Cerebellar nuclear complex (tissue), 1 donor: ENCODE measurements at places on chromosomes 7 and 10.

GRCh38 chr10:51327432-51327831 lies 253.1 kb downstream of the PRKG1 start:
- DNase-seq: no peak

DNA sequence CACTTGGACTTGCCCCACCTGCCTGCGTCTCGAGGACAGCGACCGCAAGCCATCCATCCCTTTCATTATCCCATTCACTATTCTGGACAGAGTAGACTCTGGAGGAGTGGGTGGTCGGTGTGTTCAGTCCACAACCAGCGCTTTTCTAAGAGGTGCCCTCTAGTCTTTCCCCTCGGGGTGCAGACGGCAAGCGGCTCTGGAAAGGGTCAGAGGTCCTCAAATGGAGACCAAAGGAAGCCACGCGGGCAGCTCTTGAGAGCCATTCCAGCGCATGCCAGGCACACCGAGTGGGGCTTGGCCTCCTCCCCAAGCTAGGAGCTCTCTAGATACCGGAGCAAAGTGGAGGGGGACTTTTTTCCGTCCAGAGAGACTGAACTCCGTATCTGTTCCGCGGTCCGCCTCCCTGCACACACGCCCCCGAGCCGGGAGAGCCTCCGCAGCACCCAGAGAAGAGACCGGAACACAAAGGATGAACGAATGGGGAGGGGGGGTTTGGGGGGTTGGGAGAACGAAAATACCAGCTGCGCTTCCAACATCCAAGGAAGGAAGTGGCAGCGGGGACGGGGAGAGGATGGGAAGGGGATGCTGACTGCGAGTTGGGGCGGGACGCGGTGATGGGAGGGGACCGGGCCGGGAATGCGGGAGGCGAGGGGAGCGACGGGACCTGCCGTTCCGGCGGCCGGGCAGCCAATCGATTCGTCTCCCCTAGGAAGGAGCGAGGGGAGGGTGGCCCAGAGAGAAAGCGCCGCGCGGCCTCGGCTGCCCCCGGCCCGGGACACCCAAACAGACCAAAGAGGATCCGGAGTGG lies 515 bp downstream of the GSDME start:
- no peak for DNase-seq

DNA sequence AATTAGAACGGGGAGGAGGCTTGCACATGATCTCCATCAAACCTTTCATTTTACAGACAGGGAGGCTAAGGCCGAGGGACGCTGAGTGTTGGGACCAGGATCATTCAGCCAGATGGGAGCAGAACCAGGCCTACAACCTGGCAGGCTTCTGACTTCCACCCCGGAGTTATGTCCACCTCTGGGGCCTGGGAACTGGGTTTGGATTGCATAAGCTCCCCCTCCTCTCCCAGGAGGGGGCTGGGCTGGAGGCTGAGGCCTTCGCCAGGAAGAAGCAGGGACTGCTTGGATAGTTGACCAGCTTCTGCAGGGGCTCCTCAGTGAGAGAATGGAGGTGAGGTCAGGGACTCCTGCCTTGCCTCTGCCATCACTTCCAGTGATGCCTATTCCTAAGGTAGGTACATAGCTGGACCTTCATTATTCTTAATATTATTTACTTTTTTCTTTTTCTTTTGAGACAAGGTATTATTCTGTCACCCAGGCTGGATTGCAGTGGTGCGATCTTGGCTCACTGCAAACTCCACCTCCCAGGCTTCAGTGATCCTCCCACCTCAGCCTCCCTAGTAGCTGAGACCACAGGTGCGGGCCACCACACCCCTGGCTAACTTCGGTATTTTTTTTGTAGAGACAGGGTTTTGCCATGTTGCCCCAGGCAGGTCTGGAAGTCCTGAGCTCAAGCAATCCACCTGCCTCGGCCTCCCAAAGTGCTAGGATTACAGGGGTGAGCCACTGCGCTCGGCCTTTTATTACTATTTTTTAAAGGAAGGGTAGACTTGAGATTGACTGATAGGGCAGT lies 1.3 kb downstream of the SNX10 start:
- DNase-seq: no peak

- no peak for DNase-seq
Observed at GRCh38 chr7:105827151-105827875, 49.1 kb downstream of the ATXN7L1 start.

- DNase-seq: no peak
Observed at GRCh38 chr7:28669330-28669729, 257.0 kb downstream of the CREB5 start.

- no peak for DNase-seq
Observed at GRCh38 chr10:35563261-35563891, 41.8 kb upstream of the GJD4 start.

GRCh38 chr10:43735907-43736306 lies 87.2 kb upstream of the ZNF32 start:
- no peak for DNase-seq

DNA sequence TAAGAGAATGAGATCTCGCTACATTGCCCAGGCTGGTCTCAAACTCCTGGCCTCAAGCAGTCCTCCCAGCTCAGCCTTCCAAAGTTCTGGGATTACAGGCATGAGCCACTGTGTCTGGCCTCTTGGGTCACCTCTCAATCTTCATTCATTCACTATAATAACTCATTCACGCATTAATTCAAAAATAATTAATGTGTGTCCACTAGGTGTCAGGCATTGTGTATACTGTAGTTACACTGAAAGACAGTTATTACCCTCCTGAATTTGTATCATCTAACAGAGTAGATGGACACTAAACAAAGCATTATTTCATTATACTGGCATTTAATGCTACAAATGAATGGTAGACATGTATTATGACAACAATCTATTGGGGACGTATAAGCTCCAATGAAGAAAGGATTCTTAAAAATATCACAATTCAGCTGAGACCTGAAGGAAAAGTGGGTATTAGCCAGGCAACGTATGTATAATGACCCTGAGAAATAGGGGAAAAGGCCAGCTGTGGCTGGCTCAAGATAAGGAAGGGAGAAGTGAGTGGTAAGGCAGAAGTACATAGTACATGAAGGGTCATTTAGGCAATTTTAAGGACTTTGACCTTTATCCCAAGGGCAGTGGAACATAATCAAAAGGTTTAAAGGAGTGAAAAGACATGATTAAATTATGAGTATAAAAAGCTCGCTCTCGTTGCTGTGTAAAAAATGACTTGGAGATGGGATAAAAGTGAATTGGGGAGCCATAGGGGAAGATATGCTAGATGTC lies 150.7 kb downstream of the BTAF1 start:
- DNase-seq: no peak

DNA sequence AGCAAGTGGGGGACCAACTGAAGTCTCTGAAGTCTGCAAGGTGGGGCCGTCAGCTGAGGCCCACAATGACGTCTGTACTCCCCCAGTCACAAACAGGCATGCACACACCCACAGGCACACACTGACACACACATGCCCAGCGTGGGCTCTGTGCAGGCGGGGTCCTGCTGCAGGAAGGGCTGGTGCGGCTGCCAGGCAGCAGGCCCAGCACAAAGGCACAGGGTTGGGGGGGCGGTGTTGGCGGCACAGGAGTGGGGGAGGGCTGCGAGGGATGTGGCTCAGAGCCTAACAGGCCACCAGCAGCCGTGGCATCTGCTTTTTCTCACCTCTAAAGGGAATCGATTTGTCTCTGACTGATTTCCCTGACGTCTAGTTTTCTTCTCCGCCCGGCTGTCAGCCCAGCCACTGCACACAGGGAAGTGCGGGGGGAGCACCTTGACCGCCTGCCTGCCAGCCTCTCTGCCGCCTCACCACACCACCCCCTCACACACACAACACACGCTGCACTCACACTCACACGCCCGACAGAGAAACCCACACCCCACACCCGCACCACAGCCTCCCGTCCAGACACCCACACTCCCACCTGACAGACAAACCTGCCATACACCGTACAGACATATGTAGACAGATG lies 43.5 kb upstream of the ZMIZ1 start:
- no peak for DNase-seq

DNA sequence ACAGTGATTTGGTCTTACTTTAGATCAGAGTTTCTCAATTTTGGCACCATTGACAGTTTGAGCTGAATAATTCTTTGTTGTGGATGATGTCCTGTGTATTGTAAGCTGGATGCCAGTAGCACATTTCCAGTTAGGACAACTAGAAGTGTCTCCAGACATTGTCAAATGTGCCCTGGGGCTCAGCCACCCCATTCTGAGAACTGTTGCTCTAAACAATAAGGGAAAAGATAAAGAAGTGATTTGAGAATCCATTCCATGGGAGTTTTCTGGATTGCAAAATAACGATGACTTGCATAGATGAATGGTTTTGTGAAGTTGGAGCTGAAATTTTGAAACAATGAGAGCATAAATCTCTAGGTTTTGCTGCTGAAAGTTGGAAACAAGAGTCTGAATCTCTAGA lies 44.6 kb downstream of the NUP205 start:
- no peak for DNase-seq

GRCh38 chr7:82414389-82414788 lies 29.2 kb downstream of the CACNA2D1 start:
- no peak for DNase-seq

- no peak for DNase-seq
Observed at GRCh38 chr10:133357285-133358161, at the start of gene FUOM. TSS of gene FUOM (minus strand) at chr10:133358019. CDS start at chr10:133358007, 12 bp downstream.

- no peak for DNase-seq
Observed at GRCh38 chr10:6226216-6226615, 23.5 kb downstream of the PFKFB3 start.

DNA sequence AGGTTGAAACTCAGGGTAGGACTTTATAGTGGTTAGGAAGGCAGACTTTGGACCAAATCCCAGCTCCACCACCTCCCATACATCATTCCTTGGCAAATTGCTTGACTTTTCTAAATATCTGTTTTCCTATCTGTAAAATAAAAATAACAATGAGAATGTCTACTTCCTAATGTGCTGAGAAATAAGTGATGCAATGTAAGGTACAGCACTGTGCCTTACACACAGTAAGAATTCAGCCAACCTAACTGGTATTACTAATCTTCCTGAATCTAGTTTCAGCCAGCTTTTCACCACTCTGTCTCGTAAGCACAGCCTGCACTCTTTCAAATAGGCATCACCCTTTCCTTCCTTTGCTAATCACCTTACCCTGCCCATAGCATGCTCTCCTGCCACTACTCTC lies 9.7 kb downstream of the PRLHR start:
- no peak for DNase-seq

DNA sequence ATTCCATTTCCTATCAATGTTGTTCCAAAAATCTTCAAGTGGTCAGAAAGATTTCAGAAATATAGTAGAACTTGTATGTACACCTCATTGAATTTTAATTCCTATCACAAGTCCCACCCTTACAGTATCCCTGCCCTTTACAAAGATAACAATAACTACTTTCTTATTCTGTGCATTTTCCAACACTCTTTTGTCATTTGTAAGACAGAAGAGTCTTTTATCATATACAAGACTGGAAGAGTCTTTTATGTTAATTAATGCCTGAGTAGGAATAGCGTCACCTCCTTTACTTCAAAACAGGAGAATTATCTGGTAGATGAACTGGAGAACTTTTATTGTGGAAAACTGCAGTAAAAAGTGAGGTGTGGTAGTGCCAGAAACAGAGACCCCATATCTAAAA lies 193.9 kb upstream of the SEMA3C start:
- no peak for DNase-seq

- DNase-seq: no peak
Observed at GRCh38 chr10:48792687-48793096, 108.0 kb downstream of the WDFY4 start.

GRCh38 chr7:75639071-75639885 lies 99.5 kb downstream of the HIP1 start:
- no peak for DNase-seq

DNA sequence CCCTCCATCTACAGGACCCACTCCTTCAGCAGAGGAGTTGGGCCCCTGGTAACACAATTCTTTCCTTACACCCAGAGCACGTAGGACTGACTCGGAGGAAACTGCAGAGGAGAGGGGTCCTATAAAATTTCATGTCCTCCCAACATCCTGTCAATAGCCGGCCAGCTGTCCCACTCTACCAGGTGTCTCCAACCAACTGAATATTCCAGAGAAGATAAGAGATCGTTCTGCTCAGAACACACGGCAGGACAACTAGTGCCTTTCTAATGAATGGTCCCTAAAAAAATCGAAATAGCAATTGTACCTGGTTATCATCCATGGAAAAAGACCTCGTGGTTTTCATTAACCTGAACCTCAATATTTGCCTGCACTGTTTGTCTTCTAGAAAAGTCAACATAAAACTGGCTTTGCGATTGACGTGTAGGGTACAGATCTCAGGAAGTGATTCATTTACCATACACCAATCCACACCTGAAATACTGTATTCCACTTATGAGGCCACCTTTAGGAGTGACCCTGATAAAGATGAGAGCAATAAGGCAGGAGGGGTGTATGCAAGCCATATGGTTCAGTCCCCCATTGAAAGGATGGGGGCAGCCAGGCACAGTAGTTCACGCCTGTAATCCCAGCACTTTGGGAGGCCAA lies 111.7 kb downstream of the PARP12 start:
- no peak for DNase-seq
